ENCODE measurements at places on chromosomes 12 and 14.

- no peak for DNase-seq
Observed at GRCh38 chr12:26340649-26341048, 145.3 kb downstream of the SSPN start.

- no peak for DNase-seq
Observed at GRCh38 chr14:70881549-70882177, 25.6 kb upstream of the PCNX1 start.

GRCh38 chr12:7108003-7108795, 815 bp downstream of the C1RL start:
- DNase-seq, result peak; percentile 53

DNA sequence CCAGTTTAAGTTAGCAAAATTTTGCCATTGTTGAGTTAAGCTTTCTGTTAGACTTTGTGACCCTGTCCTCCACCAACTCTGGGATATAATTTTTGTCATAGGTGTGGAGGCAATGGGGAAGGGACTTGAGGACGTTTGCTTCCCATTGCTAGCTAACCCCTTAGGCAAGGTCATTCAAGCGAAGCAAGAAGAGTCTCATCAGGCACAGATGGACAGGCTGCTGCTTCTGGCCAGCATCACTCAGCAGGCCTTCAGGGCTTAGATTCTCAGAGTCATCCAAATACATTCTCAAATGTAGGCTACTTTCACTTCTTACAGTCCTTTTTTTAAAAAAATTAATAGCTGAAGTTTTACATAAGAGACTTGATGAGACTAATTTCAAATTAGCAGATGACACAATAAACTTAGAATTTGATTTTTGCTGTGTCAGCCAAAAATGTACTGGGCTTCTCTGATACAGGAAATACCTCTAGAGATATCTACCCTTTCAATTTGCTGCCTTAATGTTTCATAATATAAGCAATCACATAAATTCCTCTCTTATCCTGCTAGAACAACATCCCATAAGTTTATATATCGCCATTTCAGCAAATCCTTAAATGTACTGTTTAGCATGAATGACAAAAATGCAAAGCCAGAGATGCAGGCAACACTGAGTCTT, 875.2 kb downstream of the FLRT2 start:
- no peak for DNase-seq

- DNase-seq, result no peak
Observed at GRCh38 chr12:46456356-46457334, 84.1 kb upstream of the SLC38A2 start.

- DNase-seq, result peak; percentile 26
Observed at GRCh38 chr14:85437148-85437547, 92.8 kb upstream of the FLRT2 start.

- DNase-seq, result no peak
Observed at GRCh38 chr12:48688836-48689235, 6.8 kb upstream of the KANSL2 start.

- no peak for DNase-seq
Observed at GRCh38 chr12:40534828-40535227, 157.4 kb upstream of the CNTN1 start.

- no peak for DNase-seq
Observed at GRCh38 chr12:75000120-75000519, 209.5 kb downstream of the KCNC2 start.

DNA sequence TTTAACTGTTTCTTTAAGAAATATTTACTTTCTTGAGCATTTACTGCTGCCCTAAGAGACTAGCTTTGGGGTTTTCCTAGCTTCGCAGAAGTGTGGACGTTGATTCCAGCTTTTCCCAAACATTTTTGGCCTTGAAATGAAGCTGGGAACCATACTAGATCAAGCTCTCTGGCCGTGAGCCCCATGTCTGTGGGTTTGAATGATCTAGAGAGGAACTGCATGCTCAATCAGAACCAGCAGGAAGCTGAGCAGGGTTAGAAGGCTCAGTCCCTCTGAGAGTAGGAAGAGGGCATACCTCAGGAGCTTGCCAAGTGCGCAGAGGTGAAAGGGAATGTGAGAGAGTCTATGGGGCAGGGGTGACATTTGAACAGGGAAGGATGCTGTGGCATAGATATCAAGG, 292.1 kb downstream of the CACNA1C start:
- no peak for DNase-seq

DNA sequence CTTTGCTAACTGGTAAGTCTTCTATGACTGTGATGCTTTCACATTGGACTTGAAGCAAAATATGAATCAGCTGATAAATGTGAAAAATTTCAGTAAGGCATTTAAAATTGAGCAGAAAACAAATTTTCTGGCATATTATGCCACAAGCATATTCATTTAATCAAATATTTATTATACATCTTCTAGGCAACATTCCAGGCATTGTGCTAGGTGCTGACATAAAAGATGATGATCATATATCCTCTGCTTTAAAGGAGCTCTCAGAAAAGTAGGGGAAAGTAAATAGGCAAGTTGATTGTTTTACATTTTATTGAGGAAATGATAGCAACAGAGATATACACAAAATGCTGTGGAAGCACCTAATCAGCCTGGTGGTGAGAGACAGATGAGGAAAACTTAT, 248.9 kb downstream of the SLC16A7 start:
- DNase-seq, result no peak

DNA sequence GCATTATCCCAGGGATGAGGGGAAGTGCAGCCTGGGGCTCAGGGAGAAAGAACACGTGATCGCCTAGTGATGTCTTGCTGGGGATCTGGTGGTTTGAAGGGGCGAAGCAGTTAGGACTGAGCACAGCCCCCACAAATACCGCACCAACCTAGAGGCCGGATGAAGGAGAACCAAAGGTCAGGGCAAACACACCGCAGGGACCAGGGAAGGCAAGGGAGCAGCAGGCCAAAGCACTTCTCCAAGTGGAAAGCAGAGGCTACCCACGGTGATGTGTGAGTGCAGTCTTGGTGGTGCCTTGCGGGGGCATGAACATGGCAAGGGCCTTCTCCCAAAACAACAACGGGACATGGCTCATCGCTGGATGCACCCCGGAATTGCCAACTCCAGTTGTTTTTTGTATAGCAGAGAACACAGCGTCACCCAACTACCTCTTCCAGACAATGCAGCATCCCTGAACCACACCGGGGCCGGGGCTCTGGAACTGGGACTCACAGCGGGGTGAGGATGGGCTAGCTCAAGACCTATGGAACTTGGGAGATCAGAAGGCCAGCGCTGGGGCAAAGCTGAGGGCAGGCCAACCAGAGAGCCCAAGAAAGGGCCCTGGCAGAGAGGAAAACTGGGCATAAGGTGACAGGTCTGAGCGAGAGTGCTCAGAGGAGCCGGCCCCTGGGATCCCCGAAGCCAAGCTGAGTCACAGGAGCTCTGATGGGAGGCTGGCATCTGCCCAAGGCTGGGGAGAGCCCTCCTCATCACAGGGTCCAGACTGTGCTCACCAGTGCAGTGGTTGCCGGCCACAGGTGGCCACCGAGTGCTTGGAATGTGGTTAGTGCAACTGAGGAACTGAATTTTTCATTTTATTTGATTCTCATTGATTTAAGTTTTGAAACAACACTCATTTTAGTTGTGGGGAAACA, 11.1 kb downstream of the GALNT16 start:
- DNase-seq, result no peak

DNA sequence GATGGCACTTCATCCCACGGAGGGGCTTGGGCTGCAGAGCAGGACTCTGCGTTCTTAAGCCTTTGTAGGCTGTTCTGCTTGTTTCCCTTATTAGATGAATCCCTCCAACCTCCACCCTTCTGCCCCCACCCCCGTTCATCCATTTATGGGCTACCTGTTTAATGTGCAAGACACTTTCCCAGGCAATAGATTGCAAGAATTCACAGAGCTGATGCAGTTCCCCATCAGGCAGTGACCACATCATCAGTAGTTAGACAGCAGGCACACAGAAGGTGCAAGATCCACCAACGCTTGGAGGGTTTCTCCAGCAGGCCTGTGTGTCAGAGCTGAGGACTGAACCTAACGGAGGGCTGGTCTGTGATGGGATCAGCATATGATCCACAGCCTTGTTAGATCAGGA, 1.2 kb upstream of the C1R start:
- DNase-seq, result no peak

GRCh38 chr14:32513571-32514009, 184.5 kb downstream of the AKAP6 start:
- no peak for DNase-seq

GRCh38 chr12:124428792-124429281, 133.9 kb downstream of the RFLNA start:
- DNase-seq, result no peak

DNA sequence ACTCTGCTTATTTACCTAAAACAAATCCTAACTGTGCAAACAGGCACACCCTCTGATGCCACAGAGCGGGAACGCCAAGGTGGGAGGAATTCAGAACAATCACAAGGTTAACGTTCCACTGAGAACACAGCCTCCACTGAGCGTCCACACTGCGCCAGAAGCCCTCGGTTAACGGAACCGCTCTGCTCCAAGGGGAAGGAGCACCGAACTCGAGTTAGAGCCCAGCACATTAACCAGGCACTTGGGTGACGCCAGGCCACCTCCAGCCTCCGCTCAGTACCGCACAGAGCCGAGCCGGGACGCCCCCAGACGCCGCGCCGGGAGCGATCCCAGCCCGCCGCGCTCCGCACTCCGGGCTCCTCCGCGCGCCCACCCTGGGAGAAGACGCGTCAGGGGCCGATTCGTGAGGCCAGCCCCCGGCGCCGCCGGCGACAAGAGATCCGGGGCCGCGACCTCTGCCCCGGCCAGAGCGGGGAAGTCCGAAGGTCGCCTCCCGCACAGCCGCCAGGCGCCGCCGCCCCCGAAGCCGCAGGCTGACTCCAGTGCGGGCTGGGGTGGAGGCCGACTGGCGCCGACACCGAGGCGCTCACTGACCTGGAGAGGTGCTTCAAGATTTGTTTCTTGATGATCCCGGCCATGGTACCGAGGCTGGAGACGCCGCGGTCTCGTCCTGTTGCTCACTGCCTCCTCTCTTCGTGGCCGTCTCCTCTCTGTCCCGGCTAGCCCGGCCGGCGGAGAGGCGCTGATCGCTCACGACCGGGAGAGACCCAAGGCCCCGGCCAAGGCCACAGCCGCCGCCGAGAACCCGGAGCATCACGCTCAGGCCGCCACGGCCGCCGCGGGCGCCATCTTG, 450 bp downstream of the BLTP3B start:
- no peak for DNase-seq

- no peak for DNase-seq
Observed at GRCh38 chr14:96158735-96159134, 45.9 kb upstream of the BDKRB2 start.

DNA sequence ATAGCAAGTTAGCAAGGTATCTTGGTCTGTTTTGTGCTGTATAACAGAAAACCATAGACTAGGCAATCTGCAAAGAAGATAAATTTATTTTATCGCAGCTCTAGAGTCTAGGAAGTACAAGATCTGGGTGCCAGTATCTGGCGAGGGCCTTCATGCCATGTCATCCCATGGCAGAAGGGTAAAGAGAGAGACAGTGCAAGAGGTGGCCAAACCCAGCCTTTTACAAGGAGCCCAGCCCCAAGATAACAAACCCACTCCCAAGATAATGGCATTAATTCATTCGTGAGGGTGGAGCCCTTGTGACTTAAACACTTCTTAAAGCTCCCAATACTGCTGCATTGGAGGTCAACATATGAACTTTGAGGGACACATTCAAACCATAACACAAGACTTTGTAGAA, 16.9 kb downstream of the RPS29 start:
- DNase-seq, result no peak

GRCh38 chr12:77328326-77328725, 263.0 kb upstream of the E2F7 start:
- no peak for DNase-seq

DNA sequence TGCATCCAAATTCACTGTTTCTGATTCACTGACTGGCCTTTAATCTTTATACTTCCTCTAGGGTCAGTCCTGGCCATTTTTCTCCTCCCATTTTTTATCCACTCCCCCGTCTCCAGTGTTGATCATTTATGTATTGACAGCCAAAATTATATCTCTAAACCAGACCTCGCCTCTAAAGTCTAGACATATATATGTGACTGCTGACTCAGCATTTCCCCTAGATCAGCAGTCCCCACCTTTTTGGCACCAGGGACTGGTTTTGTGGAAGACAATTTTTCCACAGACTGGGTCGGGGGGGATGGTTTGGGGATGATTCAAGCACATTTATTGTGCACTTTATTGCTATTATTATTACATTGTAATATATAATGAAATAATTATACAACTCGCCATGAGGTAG, 88.3 kb upstream of the DAAM1 start:
- no peak for DNase-seq

- no peak for DNase-seq
Observed at GRCh38 chr12:19539836-19540235, 100.5 kb downstream of the AEBP2 start.

DNA sequence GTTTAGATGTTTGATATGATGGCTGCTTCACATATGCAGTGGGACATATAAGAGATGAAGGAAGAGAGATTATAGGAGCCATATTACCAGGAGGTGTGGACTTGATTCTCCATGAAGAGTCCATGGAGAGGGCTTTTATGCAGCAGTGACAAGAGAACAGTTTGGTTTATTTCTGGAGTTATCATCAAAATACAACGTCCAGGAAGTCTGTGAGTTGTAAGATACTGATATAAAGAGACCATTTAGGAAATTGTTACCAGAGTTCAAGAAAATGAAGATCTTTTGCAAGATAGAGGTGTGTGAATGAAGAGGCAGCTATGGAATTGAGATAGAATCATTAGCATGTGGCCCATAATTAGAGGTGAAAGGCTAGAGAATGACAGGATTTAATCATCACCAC, 431.7 kb downstream of the NPAS3 start:
- no peak for DNase-seq

DNA sequence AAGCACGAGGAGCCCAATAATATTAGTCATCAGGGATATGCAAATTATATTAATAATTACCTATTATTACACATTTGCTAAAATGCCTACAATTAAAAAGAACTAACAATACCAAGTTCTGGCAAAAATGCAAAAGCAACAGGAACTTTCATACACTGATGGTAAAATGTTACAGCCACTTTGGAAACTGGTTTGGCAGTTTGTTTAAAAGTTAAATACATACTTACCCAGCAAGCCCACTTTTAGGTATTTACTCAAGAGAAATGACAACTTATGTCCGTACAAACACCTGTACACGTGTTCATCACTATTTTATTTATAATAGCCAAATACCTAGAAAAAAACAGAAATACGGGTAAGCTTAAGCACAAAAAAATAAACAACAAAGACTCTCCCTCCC, 17.0 kb downstream of the WDR89 start:
- no peak for DNase-seq

GRCh38 chr12:88298761-88299242, 156.7 kb downstream of the TMTC3 start:
- DNase-seq, result peak; percentile 59

DNA sequence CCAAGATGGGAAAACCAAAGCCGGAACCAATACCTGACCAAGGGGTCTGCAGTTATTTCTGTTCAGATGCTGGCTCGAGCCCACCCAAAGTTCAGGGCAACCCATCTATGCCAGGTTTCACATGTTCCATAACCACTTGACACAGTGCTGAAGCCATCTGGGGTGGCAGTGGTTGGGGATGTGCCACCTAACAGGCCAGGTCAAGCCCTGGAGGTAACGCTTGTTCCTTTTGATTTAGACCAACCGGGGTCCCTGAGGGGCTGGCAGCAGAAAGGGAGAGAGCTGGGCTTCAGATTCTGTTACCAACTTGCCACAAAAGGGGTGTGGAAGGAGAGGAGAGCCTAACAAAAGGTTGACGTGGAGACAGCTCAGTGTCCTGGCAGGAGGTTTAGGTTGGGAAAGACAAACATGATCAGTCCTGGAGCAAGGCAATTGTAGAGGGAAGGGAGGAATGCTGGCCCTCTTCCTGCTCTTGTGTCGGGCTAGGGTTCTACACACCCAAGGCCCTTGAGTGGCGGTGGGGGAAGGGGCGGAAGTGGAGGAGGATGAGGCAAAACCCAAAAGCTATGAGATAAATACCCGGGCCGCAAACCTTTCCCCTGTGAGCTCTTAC, 31.9 kb downstream of the CACNA2D4 start:
- no peak for DNase-seq

Measured in GM04504 (cell line).